Activated CD4-positive, alpha-beta T cell treated with anti-CD3 and anti-CD28 coated beads, Interleukin-2, amount 10 ng/mL, durations not matched to agents 24 days and 14 days (primary cell): ENCODE measurements at places on chromosomes 3 and 15.

GRCh38 chr3:47315069-47315647 is 32.4 kb downstream of the KLHL18 start:
- DNase-seq = no peak

- no peak for DNase-seq
These were observed 22.4 kb upstream of the IL16 start for GRCh38 chr15:81174125-81174791.

- DNase-seq = no peak
These were observed 597 bp downstream of the AGTR1 start for GRCh38 chr3:148698190-148698810.

- no peak for DNase-seq
These were observed 25.9 kb downstream of the CXCR6 start for GRCh38 chr3:45969116-45969515.

DNA sequence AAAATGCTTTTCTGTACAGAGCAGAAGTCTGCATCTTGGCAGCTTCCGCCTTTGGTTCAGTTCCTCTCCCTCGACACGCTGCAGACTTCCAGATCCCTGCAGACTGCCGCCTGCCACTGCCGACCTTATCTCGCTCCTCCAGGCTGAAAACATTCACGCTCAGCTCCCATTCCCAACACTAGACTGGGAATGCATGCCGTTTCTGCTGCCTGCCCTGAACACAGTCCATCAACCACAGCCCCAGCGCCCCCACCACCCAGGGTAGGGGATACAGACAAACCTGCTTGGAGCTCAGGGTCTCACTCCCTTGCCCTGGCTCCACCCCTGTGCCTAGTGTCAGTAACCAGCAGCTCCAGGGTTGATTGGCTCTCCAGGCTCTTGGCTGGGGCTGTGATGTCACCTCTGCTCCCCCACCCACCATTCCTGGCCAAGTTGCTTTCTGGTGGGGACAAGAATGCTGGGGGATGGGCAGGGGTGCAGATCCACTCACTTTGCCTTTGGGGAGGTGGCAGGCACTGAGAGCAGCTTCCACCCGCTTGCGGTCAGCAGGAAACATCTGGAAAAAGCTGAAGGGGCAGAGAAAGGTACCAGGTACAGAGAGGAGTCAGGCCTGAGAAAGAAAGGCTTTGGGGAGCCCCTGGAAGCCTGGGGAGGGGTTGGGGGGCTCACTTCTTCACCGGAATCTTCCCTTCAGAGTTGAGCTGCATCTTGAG is 6.1 kb downstream of the PLCB2 start:
- no peak for DNase-seq

DNA sequence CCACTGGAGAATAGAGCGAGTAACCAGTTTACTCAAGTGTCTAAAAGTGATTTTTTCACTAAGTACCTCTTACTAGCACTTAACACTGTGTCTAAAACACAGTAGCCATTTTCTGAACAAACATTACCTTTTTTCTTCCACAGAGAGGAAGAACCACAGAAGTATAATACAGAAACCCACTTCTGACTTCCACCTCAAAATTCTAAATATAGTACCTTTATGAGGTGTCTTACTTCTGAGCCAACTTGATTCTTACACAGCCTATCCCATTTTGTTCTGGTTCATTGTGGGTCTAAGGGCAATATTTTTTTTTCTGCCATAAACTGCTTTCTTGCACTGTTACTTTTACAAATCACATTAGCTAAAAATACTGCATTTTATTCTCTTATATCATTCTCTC is 821.0 kb downstream of the FHIT start:
- no peak for DNase-seq

DNA sequence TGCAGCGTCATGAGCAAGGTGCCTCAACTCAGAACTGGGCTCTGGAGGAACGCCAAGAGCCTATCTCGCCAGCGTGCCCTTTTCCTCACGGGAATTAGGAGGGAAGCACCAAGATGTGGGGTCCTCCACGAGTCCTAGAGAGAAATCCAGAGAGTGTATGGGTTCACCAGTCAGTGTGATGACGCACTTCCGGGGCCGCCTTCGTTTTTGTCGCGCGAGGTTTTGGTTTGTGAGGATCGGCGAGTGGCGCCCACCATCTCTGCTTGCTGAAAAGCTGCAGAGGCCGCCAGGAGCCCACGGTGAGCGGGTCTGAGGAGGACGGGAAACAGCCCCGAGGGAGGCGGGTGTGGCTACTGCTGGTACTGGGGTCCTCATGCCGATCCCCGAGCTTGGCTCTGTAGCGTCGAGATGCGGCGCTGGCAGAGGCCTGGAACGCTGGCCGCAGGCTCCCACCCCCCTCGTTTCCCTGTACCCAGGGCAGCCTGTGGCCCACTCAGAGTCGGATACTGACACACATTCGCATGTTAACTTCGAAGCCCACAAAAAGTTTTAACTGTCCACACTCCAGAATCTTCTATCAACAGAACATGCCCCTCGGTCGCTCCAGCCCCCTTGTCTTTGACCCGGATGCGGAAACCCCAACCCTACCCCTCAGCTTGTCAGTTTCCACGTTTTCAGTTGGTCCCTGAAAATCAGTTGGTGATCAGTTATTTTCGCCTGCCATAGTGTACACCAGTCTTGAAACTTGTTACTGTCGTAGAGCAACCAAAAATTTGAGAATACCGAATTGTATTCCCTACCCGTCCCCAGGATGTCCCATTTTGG is 30.4 kb downstream of the ZNF662 start:
- no peak for DNase-seq

- DNase-seq = peak; percentile 53
These were observed 221.4 kb downstream of the FAM43A start for GRCh38 chr3:194906970-194907629.

- no peak for DNase-seq
These were observed 208.3 kb downstream of the TBC1D2B start for GRCh38 chr15:77869021-77869895.

GRCh38 chr3:18438586-18438985 is 13.4 kb upstream of the SATB1 start:
- peak; percentile 91 for DNase-seq

- no peak for DNase-seq
These were observed 2.3 kb upstream of the SACM1L start for GRCh38 chr3:45686850-45687249.

DNA sequence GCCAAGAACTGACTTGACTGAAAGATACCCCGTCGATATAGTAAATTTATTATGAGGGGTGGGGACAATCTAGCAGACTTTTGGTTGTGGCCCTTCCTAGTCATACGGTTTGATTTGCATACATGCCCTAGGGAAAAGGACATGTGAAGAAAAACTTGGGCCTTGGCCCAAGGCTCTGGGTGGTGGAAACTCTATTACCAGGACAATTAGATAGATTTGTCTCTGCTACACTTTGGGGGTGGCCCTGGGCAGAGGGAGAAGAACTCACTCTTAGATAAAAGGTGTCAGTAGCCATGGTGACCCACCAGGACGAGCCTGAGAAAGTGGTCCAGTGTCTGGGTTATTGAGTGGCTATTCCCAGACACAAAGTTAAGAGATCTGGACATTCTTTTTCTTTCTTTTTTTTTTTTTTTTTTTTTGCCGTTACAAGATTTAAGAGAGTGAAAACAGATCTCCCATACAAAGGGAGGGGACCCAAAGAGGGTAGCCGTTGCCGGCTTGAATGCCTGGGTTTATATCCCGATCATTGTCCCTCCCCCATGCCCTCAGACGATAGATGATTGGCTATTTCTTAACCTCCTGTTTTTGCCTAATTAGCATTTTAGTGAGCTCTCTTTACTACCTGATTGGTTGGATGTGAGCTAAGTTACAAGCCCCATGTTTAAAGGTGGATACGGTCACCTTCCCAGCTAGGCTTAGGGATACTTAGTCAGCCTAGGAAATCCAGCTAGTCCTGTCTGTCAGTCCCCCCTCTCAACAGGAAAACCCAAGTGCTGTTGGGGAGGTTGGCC is 96.4 kb upstream of the SMAD3 start:
- no peak for DNase-seq

GRCh38 chr3:150073513-150073912 is 102.8 kb upstream of the PFN2 start:
- no peak for DNase-seq

- no peak for DNase-seq
These were observed 5.1 kb downstream of the TMOD2 start for GRCh38 chr15:51756482-51756881.

DNA sequence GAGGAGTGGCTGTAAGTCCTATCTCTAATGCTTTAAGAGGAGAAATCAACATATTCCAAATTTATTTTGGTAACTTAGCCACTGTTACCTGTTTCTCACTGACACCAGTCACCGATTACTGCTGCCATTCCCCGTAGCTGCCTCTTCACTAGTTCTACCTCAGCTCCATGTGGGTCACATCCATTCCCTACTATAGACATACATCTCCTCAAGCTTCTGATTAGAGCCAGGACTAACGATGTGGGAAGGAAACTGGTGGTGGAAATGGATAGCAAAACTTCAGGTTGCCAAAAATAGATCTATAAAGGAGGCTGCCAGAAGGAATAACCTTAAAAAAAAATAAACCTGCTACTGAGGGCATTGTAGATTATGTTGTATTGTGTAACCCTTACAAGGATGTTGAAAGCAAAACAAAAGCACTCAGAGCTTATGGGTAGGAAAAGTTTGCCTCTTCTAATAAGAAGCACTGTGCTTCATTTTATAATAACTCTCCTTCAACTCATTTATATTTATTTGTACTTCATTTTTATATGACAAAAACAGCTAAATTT is 56.0 kb downstream of the KAT2B start:
- no peak for DNase-seq

- DNase-seq = no peak
These were observed 141.5 kb downstream of the DUT start for GRCh38 chr15:48472756-48473155.

DNA sequence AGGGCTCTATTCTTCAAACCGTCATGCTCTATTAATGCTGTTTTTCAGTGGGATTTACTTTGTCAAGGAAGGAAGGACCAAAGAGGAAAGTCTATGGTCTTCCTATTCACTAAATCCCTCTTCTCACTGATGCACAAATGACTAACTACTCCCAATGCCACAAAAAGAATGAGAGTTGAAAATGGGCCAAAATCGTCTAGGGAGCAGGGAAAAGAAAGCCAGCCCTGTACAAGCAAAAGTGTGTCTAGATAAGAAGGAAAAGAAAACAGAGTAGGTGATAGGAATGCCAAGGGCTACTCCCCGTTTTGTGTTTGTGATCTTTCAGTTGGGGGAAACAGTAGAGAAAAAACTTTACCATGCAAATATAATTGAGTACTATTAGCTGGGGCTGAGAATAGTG is 97.2 kb upstream of the TMCO5A start:
- no peak for DNase-seq

GRCh38 chr3:122977746-122978466 is 49.7 kb downstream of the SEMA5B start:
- DNase-seq = no peak

DNA sequence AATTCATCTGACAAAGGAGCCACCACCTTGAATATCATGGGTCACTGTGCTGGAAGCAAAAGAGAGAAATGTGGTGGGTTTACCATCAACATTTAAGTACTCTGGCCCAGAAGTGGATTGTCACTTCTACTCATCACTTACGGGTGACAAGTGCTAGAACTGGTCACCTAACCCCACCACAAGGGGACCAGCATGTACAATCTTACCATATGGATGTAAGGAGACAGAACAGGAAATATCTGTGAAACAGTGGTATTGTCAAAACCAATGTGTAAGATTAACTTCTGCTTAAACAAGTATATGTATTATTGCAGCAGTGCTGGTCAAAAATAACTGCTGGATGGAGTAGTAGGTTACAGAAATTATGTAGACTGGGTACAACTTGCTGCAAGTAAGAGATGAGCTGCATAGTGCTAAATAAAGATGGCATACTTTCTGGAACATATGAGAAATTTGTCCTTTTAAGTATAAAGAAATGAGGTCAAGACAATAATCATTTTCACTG is 171.8 kb downstream of the POTEB3 start:
- no peak for DNase-seq

DNA sequence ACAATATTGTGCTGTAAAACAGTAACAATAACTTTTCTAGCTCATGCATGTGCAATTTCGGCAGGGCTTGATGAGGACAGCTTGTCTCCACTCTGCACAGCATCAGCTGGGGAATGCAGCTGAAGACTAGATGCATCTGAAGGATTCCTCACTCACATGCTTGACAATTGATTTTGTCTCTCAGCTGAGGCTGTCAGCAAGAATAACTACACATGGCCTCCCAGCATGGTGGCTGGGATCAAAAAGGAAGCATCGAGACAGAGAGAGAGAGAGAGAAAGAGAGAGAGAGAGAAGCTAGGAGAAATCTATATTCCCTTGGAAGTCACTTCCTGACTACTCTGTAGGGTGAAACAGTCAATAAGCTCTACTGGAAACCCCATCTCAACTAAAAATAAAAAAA is 487.1 kb downstream of the PLOD2 start:
- no peak for DNase-seq

- no peak for DNase-seq
These were observed 3.8 kb downstream of the NRROS start for GRCh38 chr3:196643201-196643749.

DNA sequence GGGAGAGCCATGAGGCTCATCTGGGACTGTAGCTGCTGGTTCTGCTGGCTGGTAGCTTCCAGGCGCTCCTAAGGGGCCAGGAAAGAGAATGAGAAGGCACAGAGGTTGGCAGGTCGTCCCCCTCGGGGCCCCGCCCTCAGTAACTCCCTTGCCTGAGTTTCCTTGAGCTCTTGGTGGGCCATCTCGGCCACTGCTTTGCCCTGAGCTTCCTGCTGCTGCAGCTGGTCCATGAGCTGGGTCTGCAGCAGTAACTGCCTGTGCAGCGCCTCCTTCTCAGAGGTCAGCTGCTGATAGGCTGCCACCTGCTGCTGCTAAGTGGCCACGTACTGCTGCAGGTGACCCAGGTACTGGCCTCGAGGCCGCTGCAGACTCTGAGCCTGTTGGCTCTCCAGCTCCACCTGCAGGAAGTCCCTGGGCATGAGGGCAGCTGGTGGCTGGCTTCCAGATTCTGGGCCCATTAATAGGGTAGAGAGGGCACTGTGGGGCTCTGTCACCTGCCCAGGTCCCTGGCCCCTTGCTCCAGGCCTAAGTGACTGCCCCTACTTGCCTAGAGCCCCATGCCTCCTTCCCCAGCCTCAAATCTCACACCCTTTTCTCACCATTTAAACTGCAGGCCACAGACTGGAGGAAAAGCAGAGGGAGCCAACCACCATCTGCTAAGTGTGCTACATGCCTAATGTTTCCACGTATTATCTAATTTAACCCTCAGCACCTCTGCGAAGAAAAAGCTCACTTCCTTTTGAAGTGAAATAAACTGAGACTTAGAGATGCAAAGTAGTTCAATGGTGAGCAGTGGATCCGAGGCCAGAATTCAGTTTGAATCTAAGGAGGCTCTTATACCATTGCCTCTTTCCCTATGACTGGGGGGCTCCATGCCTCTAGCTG is 10.8 kb upstream of the VPS33B start:
- DNase-seq = peak; percentile 90

DNA sequence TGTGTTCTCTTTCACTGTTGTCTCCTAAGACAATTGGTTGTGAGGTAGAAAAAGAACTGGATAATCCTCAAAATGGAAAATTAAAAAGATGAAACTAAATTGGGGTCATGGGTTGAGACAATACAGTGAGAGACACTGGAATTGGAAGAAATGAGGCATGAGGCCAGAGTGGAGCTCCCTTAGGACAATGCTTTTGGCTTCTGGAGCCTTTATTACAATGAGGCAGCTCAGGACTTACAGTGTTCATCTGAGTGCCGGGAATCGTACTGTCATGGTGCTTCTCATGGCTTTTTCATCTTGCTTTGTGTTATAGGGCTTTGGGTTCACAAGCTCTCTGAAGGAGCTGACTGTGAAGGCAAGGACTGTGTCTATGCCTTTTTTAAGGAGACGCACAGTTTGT is 293.5 kb downstream of the SOX2 start:
- DNase-seq = no peak

- DNase-seq = no peak
These were observed 124.0 kb downstream of the ATP1B3 start for GRCh38 chr3:142000325-142000870.

- DNase-seq = no peak
These were observed 23.4 kb downstream of the GTF2E1 start for GRCh38 chr3:120765830-120766493.
